ENCODE measurements at places on chromosomes 16 and 17.

GRCh38 chr16:51154271-51155171 lies 3.5 kb upstream of the SALL1 start:
- DNase-seq: no peak

DNA sequence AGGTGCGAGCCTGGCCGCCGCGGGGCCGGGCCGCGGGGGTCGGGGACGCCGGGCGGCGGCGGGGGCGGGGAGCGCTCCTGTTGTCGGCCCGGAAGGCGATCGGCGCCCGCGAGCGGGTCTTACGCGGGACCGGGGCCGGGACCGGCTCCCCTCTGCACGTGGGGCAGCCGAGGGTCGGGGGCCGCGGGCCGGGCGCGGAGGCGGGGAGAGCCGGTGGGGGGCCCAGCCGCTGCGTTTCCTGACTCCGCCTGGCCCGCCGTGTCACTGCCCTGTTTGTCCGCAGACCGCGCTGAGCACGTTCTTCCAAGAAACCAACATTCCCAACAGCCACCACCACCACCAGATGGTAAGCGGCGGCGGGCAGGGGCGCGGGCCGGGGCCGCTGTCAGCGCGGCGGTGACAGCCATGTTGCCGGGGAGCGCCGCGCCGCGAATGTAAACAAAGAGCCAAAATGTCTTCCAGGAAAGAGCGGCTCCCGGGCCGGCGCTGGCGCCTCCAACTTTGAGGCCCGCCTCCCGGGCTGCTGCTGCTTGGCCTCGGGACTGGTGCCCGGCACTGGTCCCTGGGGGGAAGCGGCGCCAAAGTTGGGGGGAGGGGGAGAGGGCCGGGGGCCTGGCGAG lies 586 bp downstream of the UBALD2 start:
- no peak for DNase-seq

GRCh38 chr17:411421-412120 lies 59.0 kb upstream of the RPH3AL start:
- no peak for DNase-seq

DNA sequence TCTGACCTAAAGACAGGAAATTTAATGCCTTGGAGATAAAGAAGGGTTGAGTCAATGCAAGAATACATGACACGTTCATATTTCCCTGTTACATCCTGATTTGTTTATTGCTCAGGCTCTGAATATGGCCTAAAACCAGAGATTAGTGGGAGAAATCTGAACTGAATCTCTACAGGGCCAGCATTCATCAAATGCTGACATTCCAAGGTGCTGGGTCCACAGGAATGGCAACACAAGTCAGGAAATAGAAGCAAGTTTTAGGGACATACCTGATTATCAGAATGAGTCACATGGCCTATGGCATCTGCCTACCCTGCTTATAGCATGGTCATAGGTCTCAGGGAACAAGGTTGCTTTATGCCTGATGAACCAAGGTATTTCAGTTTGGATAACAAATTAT lies 117.4 kb upstream of the CES5A start:
- no peak for DNase-seq

DNA sequence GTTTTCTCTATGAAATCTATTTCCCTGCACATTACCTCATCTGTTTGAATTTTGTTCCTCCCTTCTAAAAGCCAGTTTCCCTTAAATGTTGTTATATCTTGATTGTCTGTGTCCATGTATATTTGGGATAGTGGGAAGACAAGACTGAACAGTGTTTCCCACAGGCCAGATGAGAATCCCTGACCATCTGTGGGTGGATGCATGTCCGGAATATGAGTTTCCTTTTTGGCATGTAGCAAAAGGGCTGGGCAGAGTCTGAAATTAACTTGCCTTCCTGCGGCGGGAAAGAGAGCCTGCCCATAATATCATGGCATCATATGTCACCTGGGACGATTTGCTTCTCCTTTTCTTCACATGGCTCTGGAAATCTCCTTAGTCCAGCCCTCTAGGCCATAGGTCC lies 385.8 kb upstream of the MAF start:
- no peak for DNase-seq

- no peak for DNase-seq
Observed at GRCh38 chr17:16215002-16215272, 397 bp downstream of the NCOR1 start.

DNA sequence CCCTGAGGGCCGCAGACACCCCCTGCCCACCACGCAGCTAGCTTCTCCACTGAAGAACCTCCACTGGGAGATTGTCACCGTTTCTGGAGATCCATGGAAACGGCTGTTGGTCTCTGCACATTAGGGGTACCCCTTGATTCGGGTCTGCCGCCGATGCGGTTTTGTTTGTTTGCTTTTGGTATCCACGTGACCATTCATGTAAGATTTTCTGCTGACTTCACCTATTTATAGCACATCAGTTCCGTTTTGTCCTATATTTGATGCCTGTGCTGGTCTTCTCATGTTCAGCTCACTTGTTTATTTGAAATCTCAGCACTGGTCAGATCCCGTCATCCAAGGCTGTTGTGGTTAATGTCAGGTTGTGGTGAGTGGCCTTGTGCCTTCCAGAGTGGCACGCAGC lies 21.1 kb downstream of the CRAMP1 start:
- DNase-seq: no peak

GRCh38 chr16:85569039-85569614 lies 44.0 kb upstream of the GSE1 start:
- DNase-seq: no peak

Data from DMS 273 treated with DMSO at 0.1 percent for 48 hours (cell line).